ENCODE measurements at places on chromosomes 3 and 15.

- DNase-seq = no peak
Observed at GRCh38 chr15:93221759-93222158, 132.7 kb upstream of the RGMA start.

DNA sequence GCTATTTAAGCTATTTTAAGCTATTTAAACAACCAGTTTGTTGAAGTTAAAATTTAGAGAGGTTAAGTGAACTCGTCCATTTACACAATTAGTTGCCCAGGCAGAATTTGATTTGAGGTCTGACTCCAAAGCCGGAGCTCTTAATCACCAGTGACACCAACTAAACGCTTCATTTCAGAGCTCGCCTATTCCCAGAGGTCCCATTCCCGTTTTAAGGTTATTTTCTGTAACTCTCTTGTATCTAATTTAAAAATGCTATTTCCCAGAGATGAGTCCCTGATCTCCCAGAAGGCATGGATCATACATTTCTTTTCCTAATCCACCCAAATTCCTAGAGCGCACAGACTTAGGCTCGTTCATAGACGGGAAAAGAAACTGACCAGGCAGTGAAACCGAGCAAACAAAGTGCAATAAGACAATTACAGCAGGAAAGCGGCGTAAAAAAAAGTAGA lies 904 bp upstream of the MCTP2 start:
- no peak for DNase-seq

DNA sequence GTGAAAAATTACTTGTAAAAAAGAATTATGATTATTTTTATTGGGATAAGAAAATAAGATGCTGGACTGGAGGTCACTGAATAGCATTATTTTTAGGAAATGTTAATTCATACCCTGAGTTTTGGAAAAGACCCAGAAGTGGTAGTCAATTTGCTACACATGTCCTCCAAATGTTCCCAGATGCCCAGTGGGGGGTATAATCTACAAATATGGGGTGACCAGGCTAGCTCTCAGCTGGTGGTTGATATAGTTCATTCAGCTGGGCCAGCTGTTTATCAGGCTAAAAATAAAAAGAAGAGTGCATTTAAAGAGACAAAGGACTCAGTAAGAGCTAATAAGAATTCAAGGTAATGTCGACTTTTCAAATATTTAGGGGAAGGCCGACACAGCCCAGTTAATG lies 402.0 kb upstream of the GOLIM4 start:
- DNase-seq = no peak

GRCh38 chr15:87704276-87704675 lies 552.3 kb downstream of the NTRK3 start:
- DNase-seq = no peak

DNA sequence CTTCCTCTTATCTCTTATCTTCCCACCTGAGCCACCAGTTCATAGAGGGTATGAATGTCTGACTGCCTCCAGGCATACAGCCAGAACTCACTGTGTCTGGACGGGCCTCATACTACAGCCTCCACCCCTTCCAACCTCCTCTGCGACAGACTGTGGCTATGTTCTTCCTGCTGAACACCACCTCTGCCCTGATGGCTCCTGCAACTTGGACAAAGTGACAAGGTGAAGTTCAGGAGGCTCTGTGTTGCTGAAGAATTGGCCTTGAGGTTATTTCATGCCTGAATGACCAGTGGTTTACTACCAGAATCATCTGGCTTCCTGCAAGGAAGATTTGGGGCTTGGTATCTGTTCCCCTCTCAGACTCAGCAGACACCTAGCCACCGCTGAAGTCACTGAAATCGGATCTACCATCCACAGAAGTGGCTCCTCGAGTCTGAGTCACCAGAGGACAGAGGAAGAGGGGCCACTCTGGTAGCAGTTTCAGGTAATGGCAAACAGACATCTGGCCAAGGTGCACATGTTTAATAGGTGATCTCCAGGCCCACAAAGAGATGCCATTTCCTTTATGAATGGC lies 14.2 kb upstream of the ULK3 start:
- no peak for DNase-seq

GRCh38 chr15:51077221-51078153 lies 17.2 kb downstream of the TNFAIP8L3 start:
- peak; percentile 89 for DNase-seq

- no peak for DNase-seq
Observed at GRCh38 chr3:116969646-116970045, 260.1 kb downstream of the TUSC7 start.

- DNase-seq = no peak
Observed at GRCh38 chr3:127607675-127608361, 9.6 kb downstream of the MCM2 start.

Data from activated CD8-positive, alpha-beta T cell treated with anti-CD3 and anti-CD28 coated beads for 36 hours (primary cell).